Hepatocyte (in vitro differentiated cells): ENCODE measurements at places on chromosomes 4 and X. TPM values are rescaled to one million over a fixed set of nuclear protein-coding genes. Genes with fewer than 3 reads are reported as not detected.
A peak's percentile ranks its signal among the peaks of the same experiment; 100 is the strongest.

- no peak for DNase-seq
Measured at GRCh38 chr4:38099908-38100407, 139.8 kb downstream of the PTTG2 start.

DNA sequence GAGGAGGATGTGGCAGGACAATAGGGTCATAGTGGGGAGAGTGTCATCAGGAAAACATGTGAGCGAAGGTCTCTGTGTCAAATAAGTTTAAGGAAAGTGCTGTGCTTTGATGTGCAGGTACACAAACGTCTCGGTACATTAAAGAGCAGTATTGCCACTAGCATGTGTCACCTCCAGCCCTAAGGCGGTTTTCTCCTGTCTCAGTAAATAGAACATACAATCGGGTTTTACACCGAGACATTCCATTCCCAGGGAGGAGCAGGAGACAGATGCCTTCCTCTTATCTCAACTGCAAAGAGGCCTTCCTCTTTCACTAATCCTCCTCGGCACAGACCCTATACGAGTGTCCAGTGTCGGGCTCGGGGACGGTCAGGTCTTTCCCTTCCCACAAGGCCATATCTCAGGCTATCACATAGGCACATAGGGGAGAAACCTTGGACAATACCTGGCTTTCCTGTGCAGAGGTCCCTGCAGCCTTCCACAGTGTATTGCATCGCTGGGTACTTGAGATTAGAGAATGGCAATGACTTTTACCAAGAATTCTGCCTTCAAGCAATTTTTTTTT is 684.5 kb downstream of the PDHA2 start:
- DNase-seq: no peak

DNA sequence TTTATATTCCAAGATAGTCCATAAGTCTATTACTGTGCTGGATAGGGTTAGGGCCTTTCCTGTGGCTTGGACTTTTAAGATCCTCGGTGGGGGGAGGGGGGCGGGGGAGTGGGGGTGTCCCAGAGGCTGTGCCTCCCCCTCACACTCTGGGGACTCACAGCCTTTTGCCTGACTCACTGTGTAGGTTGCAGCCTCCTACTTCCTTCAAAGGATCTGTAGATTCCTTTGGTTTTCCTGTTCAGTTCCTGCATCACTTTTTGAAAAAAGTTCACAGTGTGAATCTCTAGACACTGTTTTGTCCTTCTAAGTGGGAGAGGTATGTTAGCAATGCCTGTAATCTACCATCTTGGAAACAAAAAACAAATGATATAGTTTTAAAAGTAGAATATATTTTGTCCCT is 999.9 kb downstream of the GLUD2 start:
- DNase-seq: no peak

- peak; percentile 11 for DNase-seq
Measured at GRCh38 chr4:154838694-154839093, 57.6 kb downstream of the RBM46 start.

- DNase-seq: peak; percentile 62
Measured at GRCh38 chr4:147822128-147822527, 90.2 kb downstream of the ARHGAP10 start.

The COL4A5 gene
- 95.0 and 99.0 TPM in 2 replicates for total RNA-seq

DNA sequence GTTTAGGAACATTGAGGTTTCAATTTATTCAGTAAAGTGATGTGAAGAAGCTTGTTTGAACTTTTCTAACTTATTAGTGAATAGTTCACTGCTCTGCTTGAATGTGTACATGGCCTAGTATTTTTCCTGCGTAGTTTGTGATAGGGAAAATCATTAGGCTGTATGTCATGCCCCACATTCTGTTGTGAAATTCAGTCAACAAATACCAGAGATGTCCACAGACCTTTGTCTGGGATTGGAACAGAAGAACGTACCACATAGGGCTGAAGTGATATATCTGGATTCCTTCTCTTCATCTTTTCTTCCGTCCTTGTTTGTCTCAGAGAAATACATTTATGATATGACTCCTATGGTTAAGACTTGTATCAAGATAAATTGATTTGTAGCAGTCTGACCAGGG is 88.8 kb upstream of the PLS3 start:
- no peak for DNase-seq

GRCh38 chr4:141132072-141132708 is 1.1 kb downstream of the RNF150 start:
- DNase-seq: peak; percentile 31

The GIMD1 gene
- not detected in 2 replicates for total RNA-seq

The EIF2S3 gene
- total RNA-seq: 347 and 352 TPM in 2 replicates

- no peak for DNase-seq
Measured at GRCh38 chr4:111986095-111986494, 159.2 kb upstream of the FAM241A start.

DNA sequence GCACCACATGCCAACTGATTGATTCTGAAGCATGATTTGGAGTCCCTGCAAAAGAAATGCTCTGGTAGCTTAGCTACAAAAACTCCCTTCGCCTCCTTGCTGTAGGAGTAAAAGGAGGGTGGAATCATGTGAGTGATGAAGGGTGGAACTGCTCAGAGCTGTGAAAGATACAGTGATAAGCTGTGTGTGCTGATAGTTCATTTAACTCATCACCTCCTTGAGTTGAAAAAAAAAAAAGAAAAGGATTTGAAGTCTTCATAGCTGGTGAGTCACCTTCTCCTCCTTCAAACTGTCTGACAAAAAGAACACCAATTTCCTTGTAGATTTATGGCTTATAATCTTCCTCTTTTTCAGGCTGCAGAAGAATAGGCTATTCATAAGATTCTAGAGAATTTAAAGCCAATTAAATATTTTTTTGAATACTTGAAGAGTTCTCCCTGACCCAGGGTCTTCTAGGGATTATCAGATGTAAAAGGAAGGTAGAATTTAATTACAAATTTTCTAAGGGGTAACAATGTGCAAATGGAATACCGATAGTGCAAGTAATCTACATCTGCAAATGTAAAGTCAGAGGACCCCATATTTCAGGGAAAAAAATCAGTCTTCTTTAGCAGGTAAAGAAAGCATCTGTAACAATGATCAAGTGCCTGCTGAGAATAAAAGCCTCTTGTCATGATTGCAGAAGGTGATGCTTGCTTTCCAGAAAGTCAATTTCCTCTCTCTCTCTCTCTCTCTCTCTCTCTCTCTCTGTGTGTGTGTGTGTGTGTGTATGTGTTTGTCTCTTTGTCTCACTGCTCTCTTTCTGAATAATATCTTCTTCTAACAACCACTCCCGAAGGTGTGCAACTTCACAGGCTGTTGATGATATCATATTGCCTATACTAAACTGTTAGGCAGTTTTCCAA is 208.8 kb upstream of the VEGFC start:
- DNase-seq: no peak

- DNase-seq: no peak
Measured at GRCh38 chr4:90160044-90160443, 32.9 kb downstream of the CCSER1 start.
